ENCODE measurements at places on chromosomes 11 and 22.

- DNase-seq = peak; percentile 92
Measured at GRCh38 chr11:46352063-46352841, 5.0 kb downstream of the DGKZ start.

DNA sequence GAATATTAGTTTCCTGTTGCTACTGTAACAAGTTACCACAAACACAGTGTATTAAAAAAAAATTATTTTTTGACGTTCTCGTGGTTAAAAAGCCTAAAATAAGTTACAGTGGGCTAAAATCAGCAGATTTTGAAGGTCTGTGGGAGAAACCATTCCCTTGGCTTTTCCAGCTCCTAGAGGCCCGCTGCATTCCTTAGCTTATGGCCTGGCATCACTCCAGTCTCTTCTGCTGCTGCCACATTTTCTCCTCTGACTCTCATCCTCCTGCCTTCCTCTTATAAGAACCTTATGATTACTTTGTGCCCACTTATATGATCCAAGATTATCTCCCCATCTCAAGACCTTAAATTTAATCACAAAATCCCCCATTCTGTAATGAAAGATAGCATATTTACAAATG, 392.7 kb downstream of the GUCY1A2 start:
- DNase-seq = no peak

GRCh38 chr11:86103808-86104207, 34.9 kb upstream of the PICALM start:
- DNase-seq = no peak

DNA sequence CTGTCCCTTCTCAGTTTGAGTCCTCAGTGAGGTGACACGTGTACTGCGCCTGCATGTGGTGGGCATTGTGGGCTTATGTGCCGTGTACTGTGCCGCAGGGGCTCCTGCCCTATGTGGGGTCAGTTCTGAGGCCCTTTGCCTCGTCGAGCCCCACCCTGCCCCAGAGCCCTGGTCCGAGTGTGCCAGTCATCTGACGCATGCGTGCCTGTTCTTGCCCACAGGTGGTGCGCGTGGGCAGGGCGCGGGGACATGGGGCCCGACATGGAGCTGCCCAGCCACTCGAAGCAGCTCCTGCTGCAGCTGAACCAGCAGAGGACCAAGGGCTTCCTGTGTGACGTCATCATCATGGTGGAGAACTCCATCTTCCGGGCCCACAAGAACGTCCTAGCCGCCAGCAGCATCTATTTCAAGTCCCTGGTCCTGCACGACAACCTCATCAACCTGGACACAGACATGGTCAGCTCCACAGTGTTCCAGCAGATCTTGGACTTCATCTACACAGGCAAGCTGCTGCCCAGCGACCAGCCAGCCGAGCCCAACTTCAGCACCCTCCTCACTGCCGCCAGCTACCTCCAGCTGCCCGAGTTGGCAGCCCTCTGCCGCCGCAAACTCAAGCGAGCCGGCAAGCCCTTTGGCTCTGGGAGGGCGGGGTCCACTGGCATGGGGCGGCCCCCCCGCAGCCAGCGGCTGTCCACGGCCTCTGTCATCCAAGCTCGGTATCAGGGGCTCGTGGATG, 22.3 kb upstream of the TMEM191C start:
- DNase-seq = peak; percentile 44

- no peak for DNase-seq
Measured at GRCh38 chr11:96263238-96263763, 79.7 kb downstream of the MAML2 start.

GRCh38 chr11:60018058-60018457, 1.1 kb downstream of the OOSP4B start:
- DNase-seq = no peak

GRCh38 chr11:122359081-122359571, 243.1 kb upstream of the BLID start:
- DNase-seq = no peak

DNA sequence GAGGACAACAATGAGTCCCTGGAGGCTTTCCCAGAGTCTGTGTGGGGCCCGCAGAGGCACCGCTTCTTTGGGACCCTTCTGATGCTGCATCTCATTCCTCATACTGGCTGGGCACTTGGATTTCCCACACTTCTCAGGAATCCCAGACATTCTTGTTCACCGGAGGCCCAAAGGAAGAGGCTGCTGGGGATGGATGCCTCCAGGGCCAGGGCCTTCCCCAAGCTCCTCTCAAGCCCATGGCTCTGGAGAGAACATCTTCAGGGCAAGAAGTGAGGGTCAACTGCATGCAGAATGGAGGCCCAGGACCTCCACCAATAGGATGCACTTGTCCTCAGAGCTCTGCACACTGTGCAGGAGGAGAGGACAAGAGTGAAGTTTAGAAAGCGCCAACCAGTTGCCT, 34.6 kb downstream of the DKK3 start:
- peak; percentile 67 for DNase-seq

- DNase-seq = peak; percentile 75
Measured at GRCh38 chr11:126716456-126717083, 284.0 kb downstream of the KIRREL3 start.

- no peak for DNase-seq
Measured at GRCh38 chr22:29663180-29663821, 56.5 kb upstream of the CABP7 start.

GRCh38 chr11:93131709-93132108, 66.1 kb downstream of the SLC36A4 start:
- no peak for DNase-seq

- DNase-seq = no peak
Measured at GRCh38 chr11:109305009-109305408, 117.0 kb upstream of the C11orf87 start.

Measured in islet precursor cell (in vitro differentiated cells).